Ovary (tissue), 10 donors: ENCODE measurements at places on chromosomes 2 and 18.

DNA sequence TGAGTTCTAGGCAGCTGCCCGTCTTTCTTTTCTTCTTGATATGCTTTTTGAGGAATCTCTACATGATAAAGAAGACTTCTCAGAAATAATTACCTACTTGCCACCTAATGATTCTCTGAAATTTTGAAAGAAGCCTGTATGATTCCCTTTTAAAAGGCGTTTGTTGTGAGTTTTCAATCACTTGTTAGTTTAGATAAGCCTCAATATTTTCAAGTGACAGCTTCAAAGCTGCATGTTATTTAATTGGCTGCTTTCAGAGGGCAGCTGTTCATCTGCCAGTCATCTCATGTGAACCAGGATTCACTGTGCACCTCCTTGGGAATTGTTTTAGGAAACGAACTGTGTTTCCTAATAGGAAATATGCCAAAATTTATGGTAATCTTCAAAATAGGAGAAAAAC, 938.1 kb downstream of the CPS1 start:
- H3K36me3 ChIP-seq, result no peaks in the 10 kb centered on the region
- H3K27ac ChIP-seq, result no peak overlapping the region
- H3K4me1 ChIP-seq, result no peaks in the 10 kb centered on the region

DNA sequence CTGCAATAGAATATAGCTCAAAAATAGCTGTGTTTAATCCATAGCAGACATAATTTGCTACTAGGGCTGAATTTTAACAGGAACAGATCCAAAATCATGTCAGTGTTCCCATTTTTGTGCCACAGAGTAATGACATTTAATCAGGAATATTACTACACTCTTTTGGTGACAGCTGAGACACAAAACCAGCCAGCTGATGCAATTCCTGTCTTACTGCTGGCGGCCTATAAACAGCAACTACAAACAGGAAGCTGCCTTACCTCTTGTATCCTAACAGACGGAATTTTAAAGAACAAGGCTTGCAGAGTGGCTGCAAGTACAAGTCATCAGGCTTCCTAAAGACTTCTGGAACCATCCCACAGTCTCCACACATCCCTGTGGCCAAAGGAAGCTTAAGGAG, 218.1 kb downstream of the ZNF521 start:
- DNase-seq, result no peak
- no peak overlapping the region for H3K4me3 ChIP-seq
- no peaks in the 10 kb centered on the region for H3K27me3 ChIP-seq
- no peak overlapping the region for H3K27ac ChIP-seq

DNA sequence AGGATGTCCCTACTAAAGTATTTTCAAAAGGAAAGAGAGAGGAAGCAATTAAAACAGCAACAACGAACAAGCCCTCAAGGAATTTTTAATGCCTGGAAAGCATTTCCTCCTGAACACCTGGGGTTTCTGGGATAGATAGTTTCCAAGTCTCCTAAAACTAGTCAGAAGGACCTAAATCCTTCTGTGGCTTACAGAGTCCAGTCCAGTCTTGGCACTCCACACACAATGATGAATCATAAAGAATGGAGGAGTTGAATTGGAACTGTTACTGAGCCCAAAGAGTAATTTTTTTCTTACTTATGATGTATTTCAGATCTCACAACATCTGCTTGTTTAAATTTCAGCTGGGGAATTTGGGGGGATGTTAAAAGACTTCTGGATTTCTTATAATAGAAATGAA, 144.6 kb upstream of the SETBP1 start:
- no peak for DNase-seq
- H3K4me1 ChIP-seq, result peaks cover 4% of the 10 kb centered on the region
- no peak overlapping the region for H3K27ac ChIP-seq
- H3K27me3 ChIP-seq, result no peaks in the 10 kb centered on the region
- H3K4me3 ChIP-seq, result no peak overlapping the region

GRCh38 chr2:229642371-229642770, 72.0 kb downstream of the DNER start:
- H3K27ac ChIP-seq, result no peak overlapping the region
- H3K4me3 ChIP-seq, result no peak overlapping the region
- peaks cover 2% of the 10 kb centered on the region for H3K4me1 ChIP-seq

GRCh38 chr2:60884800-60885199, 3.4 kb downstream of the REL start:
- H3K27ac ChIP-seq, result no peak overlapping the region

- no peak overlapping the region for H3K27ac ChIP-seq
- DNase-seq, result no peak
- no peaks in the 10 kb centered on the region for H3K36me3 ChIP-seq
- H3K4me3 ChIP-seq, result no peak overlapping the region
- H3K27me3 ChIP-seq, result no peaks in the 10 kb centered on the region
Observed at GRCh38 chr2:3527886-3528785, 8.8 kb upstream of the ADI1 start.

DNA sequence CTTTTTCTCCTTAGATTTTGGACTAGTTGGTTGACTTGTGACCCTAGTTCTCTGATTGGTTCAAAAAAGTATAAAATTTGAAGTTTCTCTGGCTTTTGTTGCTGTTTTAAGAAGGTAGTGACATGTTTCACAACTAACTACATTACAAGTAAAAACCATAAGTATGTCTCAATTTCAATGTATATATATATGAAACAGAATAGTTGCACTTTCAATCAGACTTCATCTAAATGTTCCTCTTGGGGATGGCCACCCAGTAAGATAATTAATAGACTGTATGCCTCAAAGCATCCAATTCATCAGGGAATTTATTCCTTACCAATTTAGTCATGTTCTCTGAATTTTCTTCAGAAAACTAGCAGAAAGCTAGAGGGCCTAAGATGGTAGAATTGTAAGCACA, 259.7 kb downstream of the RPRM start:
- no peaks in the 10 kb centered on the region for H3K36me3 ChIP-seq
- H3K27me3 ChIP-seq, result no peaks in the 10 kb centered on the region
- H3K4me1 ChIP-seq, result no peaks in the 10 kb centered on the region
- DNase-seq, result no peak
- H3K4me3 ChIP-seq, result no peak overlapping the region

- peak; percentile 75 for DNase-seq
- H3K4me3 ChIP-seq, result no peak overlapping the region
- H3K36me3 ChIP-seq, result no peaks in the 10 kb centered on the region
- H3K27me3 ChIP-seq, result no peaks in the 10 kb centered on the region
- no peak overlapping the region for H3K27ac ChIP-seq
Observed at GRCh38 chr2:100272841-100273329, 49.4 kb downstream of the LONRF2 start.

- H3K27ac ChIP-seq, result no peak overlapping the region
- no peak for DNase-seq
Observed at GRCh38 chr2:170369894-170370293, 191.9 kb downstream of the MYO3B start.

- no peaks in the 10 kb centered on the region for H3K4me1 ChIP-seq
- no peak for DNase-seq
- H3K4me3 ChIP-seq, result no peak overlapping the region
- no peak overlapping the region for H3K27ac ChIP-seq
- no peaks in the 10 kb centered on the region for H3K27me3 ChIP-seq
Observed at GRCh38 chr2:88955607-88956006, 264.1 kb downstream of the RPIA start.

DNA sequence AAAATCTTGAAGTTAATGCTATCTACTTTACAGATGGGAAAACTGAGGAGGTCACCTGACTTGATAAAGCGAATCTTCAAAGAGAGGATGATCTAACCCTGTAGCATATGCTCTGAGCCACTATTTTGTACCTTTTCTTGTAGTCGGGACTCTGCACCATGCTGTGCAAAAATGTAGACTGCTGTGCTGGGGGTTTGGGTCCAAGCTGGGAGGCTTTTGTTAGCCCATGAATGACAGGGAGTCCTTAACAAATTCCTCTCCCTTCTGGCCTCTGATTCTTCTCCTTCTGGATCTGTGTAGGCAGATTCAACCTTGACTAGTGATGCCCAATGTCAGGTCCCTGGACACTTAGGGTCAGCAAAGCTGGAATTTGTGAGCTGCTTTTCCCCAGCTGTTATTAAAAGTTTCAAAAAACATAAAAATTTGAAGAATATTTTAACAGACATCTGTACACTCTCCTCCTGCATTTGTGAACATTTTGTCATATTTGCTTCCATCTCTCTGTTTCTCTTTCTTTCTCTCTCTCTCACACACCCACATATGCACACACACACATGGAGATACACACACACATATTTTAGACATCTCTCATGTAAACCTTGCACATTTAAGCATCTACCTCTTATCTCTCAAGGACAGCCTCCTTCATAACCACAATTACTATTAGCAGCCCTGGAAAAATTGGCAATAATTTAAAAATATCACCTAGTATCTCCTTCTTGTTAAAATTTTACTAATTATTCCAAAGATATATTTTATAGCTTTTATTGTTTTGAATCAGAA, 335.0 kb upstream of the TRIB2 start:
- no peak overlapping the region for H3K27ac ChIP-seq
- no peak overlapping the region for H3K4me3 ChIP-seq
- peaks cover 3% of the 10 kb centered on the region for H3K4me1 ChIP-seq
- no peak for DNase-seq

- no peaks in the 10 kb centered on the region for H3K4me1 ChIP-seq
- H3K27ac ChIP-seq, result no peak overlapping the region
- no peaks in the 10 kb centered on the region for H3K27me3 ChIP-seq
- DNase-seq, result no peak
- no peaks in the 10 kb centered on the region for H3K36me3 ChIP-seq
Observed at GRCh38 chr2:83971547-83971946, 487.5 kb downstream of the SUCLG1 start.

DNA sequence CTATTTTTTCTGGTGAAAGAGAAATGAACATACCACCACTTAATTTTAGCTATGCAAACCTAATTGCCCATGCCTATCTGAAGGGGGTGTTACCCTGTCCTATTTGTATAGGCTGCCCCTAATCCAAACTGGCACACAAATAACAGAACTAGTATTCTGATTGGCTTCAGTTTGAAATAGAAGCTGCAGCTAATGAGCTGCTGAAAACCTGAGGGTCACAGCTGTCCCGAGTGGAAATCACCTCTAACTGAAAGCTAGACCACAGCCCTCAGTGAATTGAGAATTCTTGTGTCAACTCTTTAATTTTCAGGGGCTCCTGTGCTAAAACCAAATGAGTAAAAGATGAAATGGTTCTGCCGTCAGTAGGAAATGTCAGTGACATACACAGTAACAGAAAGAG, 28.7 kb downstream of the CCDC141 start:
- H3K27ac ChIP-seq, result no peak overlapping the region
- no peaks in the 10 kb centered on the region for H3K36me3 ChIP-seq
- no peak for DNase-seq
- H3K27me3 ChIP-seq, result no peaks in the 10 kb centered on the region
- no peak overlapping the region for H3K4me3 ChIP-seq

DNA sequence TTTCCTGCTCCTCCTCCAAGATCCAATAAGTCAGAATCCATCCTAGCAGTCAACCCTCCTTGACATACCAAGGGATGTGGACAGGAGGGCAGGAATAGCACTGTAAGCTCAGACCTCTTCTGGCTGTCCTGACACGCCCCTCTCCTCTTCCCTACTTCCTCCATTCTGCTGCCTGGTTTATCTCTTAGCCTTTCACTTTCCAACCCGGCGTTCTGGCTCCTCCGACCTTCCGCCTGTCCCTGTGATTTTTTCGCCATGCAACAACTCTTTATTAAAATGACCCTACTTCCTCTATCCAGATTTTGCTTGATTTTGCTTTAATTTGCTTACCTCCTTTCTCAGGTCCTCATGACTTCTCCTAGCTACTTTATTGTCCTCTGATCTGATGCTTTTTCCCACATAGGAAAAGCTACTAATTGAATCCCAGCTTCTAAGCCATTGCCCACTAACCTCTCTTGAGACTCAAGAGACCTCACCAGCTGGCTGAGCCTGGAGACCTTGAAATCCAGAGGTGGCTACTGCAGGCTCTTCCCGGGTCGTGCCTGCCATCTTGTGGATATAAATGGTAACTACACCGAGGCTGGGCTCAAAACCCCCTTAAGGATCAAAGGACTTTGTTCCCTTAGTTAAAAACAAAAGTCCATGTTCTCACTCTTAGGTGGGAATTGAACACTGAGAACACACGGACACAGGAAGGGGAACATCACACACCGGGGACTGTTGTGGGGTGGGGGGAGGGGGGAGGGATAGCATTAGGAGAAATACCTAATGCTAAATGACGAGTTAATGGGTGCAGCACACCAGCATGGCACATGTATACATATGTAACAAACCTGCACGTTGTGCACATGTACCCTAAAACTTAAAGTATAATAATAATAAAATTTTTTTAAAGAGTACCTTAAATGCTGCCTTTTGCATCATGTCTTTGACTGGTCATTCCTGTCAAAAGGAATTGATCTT, 139.4 kb downstream of the AKAIN1 start:
- no peak overlapping the region for H3K27ac ChIP-seq
- no peaks in the 10 kb centered on the region for H3K4me1 ChIP-seq
- DNase-seq, result no peak
- no peaks in the 10 kb centered on the region for H3K27me3 ChIP-seq
- H3K36me3 ChIP-seq, result no peaks in the 10 kb centered on the region

- H3K4me1 ChIP-seq, result peaks cover 8% of the 10 kb centered on the region
- no peak overlapping the region for H3K27ac ChIP-seq
- H3K36me3 ChIP-seq, result no peaks in the 10 kb centered on the region
- DNase-seq, result no peak
Observed at GRCh38 chr2:11456251-11456650, 9.7 kb downstream of the E2F6 start.

GRCh38 chr2:7118606-7119131, 201.5 kb downstream of the RNF144A start:
- no peak overlapping the region for H3K4me3 ChIP-seq
- DNase-seq, result no peak
- no peaks in the 10 kb centered on the region for H3K36me3 ChIP-seq
- peaks cover 2% of the 10 kb centered on the region for H3K4me1 ChIP-seq

DNA sequence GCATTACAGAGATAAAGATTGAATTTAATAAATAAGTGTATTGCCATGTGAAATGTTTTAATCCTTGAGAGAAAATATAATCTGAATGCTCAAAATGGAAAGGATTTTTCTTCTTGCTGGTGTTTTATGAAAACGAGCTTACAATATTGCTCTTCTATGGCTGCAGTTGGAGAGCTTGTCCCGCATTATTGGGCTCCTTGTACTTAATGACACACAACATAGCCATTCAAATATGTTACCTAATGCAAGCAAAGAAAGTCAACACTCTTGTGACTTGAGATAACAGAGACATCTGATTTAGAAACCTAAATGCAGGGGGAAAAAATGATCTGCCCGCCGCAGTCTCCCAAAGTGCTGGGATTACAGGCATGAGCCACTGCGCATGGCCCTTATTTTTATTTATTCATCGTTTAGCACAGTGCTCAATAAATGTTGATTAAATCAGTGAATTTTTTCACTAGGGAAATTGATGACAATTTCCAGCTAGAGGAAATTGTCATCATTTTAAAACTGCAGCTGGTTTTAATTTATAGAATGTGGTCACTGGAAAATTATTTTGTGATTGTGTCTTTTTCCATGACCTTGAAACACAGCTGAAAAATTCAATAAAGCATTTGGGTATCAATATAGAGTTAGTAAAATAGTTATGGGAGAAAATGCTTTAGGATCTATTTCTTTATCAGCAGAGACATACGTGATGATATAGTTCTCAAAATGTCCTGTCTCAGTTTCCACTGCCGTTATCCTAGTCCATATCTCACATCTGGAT, 2.4 kb upstream of the PRKD3 start:
- H3K4me1 ChIP-seq, result peaks cover 2% of the 10 kb centered on the region
- H3K36me3 ChIP-seq, result no peaks in the 10 kb centered on the region
- no peak overlapping the region for H3K27ac ChIP-seq
